Ascending aorta (tissue), 2 donors: ENCODE measurements at places on chromosomes 1 and 21.
A peak's percentile ranks its signal among the peaks of the same experiment; 100 is the strongest.

DNA sequence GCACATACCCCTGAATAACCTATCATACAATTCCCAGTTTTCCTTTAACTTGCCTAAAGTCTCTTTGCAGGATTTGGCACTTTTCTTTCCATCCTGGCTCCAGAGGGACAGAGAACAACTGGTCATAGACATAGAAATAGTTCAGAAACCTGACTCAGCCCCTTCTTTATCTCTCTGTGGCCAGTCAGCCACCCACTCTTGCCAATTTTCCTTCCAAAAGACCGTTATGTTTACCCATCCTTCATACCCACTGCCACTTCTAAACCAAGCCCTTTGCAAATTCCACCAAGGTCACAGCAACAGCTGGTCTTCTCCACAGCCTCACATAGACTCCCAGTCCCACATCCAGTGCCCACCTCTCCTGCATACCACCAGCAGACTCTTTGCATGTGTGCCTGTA, 127.2 kb upstream of the FGGY start:
- DNase-seq: no peak

DNA sequence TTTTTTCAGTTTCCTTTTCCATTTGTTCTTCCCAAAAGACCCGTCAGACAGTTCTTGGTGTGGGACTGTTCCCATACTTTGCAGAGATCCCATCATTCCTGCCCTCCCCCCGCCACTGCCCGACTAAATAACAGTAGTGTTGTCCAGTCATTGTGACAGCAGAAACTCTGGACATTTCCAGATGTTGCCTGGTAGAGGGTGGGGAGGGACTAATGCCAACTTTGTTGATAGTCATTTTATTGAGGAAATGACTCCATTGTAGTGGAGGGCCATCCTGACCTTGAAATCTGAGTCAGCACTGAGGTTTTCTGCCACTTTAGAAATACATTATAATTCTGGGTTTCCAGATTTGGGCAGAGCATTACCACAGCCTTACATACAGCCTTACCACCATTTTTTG, 85.4 kb downstream of the CEP350 start:
- no peak for DNase-seq

DNA sequence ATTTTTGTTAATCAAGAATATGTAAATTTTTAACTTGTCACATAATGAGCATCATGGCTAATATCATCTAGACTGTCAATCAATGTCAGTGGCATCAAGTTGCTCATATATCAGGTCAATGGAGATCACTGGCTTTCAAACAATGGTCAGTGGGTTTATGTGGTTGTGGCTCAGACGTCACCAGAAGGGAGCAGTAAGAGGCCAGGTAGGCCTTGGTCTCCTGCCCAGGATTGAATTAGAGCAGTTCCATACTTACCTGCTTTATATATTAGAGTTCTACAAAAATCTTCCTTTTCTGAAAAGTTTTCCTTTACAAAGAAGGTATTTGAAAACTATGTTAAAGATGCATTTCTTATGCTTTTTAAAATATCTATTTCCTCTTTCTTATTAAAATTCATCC, 206.3 kb upstream of the B3GALT2 start:
- DNase-seq: no peak

DNA sequence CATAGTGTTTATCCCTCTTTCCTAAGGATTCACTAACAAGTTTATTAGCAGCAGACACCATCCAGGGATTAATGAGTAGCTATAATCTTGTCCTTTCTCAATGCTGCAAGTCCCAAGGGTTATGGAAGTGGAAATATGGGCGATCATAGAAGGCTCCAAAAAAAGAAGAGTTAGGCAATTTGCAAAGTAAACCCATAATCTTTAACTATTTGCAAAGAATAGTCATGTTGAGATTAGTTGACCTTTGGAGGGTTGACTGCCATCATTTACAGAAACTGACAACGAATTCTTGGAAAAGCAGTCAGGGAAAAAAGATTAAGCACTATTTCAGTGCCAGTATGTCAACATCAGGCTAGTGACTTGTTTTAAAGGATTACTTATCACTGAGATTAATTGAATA, 169.9 kb downstream of the KCNT2 start:
- DNase-seq: no peak

DNA sequence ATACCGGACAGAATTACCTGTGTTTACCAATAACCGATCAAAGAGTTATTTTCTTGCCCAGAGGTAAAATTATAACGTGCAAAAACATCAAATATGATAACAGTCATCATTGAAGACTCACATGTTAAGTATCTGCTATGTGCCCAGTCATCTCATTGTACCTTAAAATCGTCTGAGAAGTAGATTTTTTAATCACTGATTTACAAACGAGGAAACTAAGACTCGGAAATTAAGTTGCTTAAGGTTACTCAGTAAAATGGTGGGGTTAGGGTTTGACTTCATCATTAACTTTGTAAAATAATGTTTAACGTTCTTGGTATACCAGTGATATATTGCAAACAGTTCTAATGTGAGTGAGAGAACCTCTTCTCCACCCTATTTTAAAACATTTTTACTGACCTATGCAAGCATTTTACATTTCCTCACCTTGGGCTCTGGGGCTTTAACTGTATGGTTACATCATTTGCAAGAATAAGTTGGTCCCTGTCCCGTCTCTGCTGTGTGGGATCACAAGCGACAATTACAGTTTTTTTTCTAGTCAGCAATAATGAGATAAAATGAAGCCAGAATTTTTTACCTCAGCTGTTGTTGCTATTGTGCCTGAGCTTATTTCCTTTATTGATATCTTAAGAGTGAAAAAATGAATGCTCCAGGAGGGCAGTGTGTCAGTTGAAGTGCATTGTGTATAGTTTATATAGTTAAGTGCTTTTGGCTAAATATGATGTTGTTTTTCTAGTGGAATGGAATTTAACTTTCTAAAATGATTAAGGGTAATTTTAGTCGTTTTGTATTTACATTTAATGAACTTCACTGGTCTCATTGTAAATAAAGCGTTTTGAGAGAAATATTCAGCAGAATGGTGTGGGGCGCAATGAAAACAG, 2.7 kb downstream of the RPRD2 start:
- DNase-seq: no peak

DNA sequence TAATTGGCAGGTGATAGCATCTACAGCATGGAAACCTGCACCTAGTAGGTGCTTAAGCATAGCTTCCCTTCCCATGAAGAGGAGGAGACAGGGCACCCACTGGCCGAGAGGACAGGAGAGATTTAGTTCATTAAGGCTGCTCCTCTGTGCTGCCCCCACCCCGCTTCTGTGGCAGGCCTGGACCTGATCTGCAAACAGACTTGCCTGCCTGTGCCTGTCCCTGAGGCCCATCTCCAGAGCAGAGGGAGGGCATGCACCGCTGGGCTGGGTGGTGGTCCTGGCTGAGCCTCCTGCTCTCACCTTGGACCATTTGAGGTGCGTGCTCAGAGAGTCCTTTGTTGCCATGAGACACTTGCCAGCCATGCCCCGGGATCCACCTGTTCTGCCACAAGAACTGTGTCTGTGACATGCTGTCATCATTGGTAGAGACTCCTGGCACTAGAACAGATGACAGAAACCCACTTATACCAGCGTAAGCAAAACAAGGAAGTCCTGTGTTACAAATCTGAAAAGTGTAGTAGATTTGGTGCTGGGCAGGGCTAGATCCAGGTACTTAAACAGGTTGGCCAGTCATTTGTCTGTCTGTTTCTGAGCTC, 55.6 kb downstream of the PTPRF start:
- DNase-seq: no peak

- no peak for DNase-seq
Observed at GRCh38 chr1:181905944-181906597, 155.4 kb downstream of the ZNF648 start.

DNA sequence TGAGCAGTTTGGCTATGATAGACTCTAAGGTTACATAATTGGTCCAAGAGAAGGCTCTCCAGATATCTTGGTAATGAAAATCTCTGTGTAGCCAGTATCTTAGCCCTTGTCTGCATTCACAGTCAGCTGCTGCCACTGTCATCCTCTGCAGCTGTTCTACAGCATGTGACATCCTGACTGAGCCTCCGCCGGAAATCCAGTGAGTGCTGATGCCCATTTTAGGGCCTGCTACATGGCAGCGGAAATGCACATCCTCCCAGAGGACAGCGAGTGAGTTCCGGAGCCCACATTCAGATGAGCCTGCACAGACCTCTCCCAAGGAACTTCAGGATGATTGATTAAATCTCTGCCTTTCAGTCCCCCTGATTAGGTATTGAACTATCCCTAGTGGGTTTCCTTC, 237.1 kb downstream of the HHIPL2 start:
- DNase-seq: no peak

GRCh38 chr1:205473475-205473874, 17.6 kb upstream of the BLACAT1 start:
- no peak for DNase-seq

- no peak for DNase-seq
Observed at GRCh38 chr1:115539061-115539460, 102.7 kb upstream of the VANGL1 start.

DNA sequence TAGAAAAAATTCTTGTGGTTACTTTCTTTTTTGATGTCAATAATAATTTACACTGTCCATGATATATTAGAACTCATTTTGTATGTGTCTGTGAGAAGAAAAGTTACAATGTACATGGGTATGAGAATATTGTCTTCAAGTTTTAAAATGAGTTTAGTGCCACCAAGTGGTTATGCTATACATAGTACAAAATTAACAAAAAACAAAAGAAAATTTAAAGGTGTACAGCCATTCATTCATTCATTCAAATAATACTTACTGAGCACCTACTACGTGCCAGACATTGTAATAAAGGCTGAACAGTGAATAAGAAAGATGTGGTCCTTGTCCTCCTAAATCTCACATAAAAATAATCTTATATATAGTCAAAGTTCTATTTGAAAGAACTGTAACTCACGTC, 27.7 kb downstream of the UCHL5 start:
- no peak for DNase-seq

DNA sequence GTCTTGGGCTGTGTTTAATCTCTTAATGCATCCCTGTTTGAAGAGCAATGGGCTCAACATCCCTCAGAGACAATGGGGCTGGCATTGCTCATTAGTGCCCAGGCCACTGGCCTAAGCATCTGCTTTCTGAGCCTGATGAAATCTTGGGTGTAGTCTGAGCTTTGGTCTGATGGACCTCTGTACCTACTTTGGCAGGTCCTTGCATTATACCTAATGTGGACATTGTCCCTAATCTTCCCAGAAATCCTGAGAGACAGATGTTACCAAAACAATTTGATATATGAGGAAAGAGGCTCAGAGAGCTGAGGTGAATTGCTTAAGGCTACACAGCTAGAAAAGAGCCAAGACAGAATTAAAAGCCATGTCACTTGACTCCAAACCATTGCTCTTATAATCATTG, 95.0 kb downstream of the PTPRU start:
- no peak for DNase-seq

- no peak for DNase-seq
Observed at GRCh38 chr21:46329796-46330195, 5.8 kb downstream of the PCNT start.

GRCh38 chr1:203906932-203907331, 45.5 kb downstream of the SNRPE start:
- DNase-seq: no peak

DNA sequence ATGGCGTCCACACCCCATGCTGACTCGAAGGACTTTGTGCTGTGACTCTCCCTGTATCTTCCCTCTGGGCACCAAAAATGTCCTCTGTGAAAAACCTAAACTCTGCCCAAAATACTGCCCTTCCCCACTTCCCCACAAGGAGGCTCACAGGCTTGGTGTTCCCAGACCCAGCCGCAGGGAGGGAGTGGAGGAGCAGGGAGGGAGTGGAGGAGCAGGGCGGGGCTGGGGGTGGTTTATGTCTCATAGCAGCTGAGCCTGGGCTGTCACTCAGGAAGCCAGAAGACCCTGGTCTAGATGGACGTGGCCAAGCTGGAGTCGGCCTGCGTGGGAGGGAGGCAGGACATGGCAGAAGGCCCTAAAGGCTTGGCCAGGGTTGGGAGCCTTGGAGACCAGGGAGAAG, 461.7 kb downstream of the PTPRU start:
- no peak for DNase-seq

GRCh38 chr1:232431748-232432147, 198.2 kb downstream of the SIPA1L2 start:
- no peak for DNase-seq

DNA sequence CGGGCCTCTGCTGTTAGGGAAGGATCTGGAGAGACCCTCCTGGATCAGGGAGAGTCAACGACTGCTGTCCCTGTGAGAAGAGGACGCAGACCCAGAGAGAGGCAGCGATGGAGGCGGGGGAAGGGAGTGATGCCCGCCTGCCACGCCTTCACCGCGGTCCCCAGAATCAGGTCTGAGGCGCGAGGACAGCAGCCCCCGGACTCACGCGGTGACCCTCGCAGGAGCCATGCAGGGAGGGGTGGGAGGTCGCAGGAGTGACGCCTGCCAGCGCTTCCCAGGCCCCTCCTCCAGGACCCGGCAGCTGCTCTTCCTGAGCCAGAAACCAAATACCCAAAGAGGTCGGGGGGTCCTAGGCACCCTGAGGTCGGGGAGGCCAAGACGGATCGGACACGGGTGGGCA, 6.2 kb upstream of the TNFRSF4 start:
- no peak for DNase-seq

DNA sequence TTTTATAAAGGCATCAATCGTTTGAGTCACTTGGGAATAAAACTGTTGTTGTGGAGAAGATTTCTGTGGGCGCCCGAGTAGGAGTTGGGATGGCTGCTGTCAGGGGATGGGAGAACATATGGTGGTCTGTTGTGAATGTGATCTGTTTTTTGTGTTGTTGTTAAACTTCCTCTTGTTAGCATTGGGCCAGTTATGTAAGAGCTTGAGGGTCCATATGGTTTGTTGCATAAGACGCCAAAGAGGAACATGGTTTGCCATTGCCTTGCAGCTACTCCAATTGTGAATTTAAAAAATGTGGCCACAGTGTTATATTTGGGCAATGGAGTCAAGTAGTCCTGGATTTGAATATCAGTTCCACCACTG, 136.1 kb upstream of the JUN start:
- DNase-seq: no peak

DNA sequence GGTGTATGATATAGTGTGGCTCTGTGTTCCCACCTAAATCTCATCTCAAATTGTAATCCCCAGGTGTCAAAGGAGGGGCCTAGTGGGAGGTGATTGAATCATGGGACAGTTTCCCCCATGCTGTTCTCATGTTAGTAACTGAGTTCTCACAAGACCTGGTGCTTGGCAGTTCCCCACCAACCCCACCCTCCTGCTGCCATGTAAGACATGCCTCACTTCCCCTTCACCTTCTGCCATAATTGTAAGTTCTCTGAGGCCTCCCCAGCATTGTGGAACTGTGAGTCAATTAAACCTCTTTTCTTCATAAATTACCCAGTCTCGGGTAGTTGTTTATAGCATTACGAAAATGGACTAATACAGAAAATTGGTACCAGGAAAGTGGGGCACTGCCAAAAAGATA, 1705.3 kb downstream of the NCAM2 start:
- no peak for DNase-seq

GRCh38 chr1:226679853-226680516, 59.1 kb downstream of the ITPKB start:
- DNase-seq: peak; percentile 95

GRCh38 chr21:45547545-45547900, 5.3 kb upstream of the SLC19A1 start:
- DNase-seq: no peak

- DNase-seq: no peak
Observed at GRCh38 chr1:97989094-97989680, 68.4 kb upstream of the DPYD start.
